ENCODE measurements at places on chromosomes 7 and 10.

DNA sequence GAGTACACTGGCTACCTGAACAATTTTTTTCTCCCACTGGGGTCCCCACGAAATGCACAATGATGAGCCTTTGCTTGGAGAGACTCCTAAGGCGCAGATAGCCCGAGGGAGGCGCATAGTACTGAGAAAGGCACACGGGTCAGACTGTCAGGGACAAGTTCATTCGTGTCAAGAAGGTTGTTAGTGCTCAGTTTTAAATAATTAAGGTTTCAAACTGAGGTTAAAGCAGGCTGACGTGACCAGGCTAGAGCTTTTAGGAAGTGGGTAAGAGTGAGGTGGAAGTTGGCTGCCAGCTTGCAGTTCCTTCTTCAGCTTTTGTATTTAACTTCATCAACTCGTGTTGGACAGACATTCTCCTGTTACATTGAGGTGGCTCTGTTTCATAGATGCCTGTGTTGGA, 31.6 kb downstream of the RBM33 start:
- DNase-seq = no peak

GRCh38 chr10:99775850-99776249, 6.6 kb upstream of the ABCC2 start:
- peak; percentile 78 for DNase-seq

DNA sequence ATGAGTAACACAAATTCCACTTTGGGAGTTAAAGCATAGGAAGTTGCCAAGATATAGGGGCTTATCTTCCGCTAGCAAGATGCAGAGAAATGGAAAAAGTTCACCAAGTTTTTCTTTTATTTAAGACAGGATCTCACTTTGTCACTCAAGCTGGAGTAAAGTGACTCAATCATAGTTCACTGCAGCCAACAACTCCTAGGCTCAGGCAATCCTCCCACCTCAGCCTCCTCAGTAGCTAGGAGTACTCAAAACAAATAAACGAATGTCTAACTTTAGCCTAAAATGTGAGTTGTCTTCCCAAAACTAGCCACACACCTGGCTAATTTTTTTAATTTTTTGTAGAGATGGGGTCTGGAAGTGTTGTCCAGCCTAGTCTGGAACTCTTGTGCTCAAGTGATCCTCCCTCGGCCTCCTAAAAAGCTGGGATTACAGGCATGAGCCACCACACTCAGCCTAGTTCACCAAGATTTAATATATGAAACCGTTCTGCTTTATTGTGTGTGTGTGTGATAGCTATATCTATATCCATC, 9.9 kb downstream of the VIM start:
- DNase-seq = no peak

DNA sequence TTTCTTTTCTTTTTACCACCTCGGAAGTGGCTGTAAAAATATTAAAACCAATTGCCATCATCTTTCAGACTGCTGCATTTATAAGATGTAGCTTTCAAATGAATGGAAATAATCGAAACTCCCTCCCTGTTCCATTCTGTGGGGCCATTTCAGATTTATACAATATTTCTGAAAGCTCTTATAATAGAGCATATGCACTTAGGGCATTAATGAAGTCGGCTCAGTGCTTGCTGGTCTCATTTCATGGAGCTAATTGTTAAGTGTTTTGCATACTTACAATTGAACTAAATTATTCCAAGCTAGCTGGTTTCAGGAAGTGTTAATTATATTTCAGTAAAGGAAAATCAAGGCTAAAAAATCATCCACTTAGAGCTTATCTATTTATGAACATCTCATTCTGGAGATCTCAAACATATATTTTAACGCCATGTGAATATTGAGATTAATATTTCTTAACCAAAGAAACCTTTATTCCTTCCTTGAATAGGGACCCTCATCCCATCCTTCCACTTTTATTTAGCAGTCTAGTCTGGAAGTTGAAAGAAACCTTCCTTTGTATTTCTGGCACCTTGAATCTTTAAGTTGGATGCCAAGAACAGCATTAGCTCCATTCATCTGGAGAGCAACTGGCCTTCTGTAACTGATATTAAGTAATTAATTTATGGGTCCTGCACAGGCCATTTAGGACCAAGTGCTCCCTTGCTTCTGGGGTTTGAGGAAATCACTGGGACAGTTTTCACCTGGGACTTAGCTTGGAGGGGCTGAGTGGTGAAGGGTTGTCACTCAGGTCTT, 45.1 kb downstream of the RPS24 start:
- no peak for DNase-seq

DNA sequence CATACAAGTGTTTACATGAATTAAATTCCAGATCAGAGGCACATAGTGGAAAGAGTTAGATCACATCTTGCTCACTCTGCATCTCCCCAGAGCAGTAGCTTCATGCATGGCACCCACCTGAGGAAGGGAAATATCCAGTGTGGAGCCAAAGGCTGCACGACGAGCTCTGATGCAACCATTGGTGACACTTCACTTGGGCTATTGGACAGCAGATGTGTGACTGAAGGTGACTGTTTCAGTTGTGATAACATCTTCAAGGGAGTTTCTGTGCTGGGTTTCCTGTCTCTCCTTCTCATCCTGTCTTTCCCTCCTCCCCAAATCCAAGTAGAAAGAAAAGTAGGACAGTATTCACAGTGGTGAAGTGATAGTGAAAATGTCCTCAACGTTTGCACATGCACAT, 115.0 kb downstream of the TAF3 start:
- no peak for DNase-seq

GRCh38 chr10:71242622-71243009, 30.2 kb downstream of the UNC5B start:
- DNase-seq = no peak

GRCh38 chr10:104208730-104209129, 23.4 kb downstream of the CFAP43 start:
- DNase-seq = no peak

- no peak for DNase-seq
Measured at GRCh38 chr10:13613519-13613918, 26.8 kb downstream of the PRPF18 start.

DNA sequence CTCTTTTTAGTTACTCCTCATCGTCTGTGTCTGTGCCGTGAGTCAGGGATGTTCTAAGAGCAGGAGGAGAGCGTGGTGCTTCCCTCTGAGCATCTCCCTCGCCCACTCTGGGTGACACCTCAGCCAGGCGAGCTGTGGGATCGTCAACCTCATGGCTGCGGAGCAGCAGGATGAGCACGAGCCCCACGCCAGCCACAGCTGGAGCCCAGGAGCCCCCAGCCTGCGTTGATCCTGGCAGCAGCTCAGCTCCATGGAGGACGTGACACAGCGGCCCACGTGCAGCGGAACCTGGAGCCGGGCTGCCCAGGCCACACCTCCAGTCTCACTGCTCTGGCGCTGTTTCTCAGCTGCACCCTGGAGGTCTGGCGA, 512.0 kb downstream of the PTPRN2 start:
- no peak for DNase-seq

GRCh38 chr7:77188731-77189437, 10.7 kb downstream of the FGL2 start:
- no peak for DNase-seq

DNA sequence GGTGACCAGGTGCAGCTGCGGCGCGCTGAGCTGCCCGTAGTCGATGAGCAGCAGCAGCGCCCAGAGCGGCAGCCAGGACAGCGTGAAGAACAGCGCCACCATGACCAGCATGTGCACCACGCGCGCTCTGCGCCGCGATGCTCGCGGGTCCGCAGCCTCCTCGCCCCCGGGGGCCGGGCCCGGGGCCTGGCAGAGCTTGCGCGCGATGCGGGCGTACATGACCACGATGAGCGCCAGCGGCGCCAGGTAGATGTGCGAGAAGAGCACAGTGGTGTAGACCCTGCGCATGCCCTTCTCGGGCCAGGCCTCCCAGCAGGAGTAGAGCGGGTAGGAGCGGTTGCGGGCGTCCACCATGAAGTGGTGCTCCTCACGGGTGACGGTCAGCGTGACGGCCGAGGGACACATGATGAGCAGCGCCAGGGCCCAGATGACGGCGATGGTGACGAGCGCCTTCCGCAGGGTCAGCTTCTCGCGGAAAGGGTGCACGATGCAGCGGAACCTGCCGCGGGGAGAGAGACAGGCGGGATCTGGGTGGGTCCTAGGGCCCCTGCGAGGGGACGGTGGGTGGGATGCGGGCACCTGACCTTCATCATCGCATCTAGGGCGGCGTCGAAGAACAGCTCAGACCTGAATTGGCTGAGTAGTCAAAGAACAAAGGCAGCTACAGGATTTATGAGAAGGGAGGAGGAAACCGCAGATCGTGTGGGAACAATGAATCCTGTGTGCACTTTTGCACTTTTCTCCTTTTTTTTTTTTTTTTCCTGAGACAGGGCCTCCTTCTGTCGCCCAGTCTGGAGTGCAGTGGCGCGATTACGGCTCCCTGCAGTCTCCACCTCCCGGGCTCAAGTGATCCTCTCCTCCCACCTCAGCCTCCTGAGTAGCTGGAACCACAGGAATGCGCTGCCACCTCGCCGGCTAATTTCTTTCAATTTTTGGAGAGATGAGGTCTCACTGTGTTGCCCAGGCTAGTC, 22.4 kb upstream of the PPA1 start:
- no peak for DNase-seq

DNA sequence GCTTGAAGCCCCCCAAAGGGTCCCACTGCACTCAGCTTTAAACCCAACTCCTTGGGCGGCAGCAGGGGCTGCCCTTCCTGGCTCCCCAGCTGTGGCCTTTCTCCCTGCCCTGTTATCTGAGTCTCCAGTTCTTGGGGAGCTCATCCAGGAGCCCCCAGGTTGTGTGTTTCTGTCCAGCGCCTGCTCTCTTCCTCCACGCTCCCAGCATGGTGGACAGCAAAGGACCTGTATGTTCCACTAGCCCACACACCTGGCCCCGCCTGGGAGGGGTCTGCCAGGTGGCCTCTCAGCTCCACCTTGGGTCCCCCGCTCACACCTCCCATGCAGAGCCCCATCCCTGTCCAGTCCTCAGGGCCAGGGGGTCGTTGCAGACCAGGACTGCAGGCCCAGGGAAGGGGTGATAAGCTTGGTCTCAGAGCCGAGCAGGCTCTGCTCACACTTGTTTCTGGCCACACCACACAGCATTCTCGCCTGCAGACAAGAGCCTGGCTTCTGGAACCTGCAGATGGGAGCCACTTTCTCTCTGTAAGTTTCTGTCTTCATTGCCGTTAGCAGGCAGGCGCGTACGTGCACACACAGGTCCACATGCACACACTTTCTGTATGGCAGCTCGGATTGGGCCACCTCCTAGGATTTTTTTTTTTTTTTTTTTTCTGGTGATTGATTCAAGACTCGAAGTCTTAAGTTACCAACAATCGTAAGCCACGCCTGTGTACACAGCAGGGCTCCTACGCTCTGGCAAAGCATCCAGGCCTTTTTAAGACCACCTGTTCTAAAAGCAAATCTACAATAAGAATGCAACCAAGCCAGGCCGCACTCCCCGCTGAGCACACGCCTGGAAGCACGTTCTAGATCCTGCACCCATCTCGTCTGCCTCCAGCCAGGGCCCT, 104.6 kb downstream of the CYTH3 start:
- no peak for DNase-seq

Measured in GM04503 (cell line).